ENCODE measurements at places on chromosomes 3 and 15.

- DNase-seq = no peak
These were observed 27.1 kb downstream of the GOLGB1 start for GRCh38 chr3:121722411-121722810.

DNA sequence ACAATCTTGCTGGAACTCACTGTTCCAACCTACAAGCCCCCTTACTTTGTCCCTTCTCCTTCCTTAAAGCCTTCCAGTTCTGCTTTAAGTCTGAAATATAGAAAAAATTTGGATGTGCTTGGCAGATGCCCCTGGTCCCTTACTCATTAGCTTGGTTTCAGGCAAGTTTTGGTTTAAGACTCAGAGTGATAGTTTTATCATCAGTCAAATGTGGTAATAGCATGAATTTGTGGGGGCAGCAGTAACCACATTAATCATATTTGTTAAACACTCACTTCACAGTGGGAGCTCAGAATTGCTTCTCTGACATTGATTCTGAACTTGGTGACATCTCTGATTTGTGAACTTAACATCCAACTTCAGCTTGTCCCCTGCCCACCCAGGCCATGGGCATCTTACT is 58.3 kb upstream of the ALDH1A3 start:
- DNase-seq = no peak

DNA sequence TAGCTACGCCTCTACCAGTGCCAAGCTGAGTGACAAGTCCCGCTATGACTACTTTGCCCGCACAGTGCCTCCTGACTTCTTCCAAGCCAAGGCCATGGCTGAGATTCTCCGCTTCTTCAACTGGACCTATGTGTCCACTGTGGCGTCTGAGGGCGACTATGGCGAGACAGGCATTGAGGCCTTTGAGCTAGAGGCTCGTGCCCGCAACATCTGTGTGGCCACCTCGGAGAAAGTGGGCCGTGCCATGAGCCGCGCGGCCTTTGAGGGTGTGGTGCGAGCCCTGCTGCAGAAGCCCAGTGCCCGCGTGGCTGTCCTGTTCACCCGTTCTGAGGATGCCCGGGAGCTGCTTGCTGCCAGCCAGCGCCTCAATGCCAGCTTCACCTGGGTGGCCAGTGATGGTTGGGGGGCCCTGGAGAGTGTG is 5.7 kb downstream of the GRM2 start:
- no peak for DNase-seq

DNA sequence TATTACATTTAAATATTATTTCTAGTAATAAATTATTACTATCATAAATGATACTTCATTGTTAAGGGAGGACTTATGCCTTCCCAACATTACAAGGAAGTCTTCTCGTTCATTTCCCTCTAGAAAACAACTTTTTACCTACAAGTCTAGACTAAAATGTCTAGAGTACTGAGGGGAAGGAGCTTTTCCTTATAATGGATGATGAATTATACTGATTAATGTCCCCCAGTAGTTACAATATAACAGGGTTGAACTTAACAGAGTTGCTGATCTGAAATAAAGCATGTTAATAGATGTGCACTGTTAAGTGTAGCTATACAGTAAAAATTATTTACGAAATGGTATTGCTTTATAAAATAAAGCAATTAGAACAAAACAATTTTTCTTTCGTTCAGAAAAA is 2.7 kb upstream of the MNS1 start:
- DNase-seq = no peak

DNA sequence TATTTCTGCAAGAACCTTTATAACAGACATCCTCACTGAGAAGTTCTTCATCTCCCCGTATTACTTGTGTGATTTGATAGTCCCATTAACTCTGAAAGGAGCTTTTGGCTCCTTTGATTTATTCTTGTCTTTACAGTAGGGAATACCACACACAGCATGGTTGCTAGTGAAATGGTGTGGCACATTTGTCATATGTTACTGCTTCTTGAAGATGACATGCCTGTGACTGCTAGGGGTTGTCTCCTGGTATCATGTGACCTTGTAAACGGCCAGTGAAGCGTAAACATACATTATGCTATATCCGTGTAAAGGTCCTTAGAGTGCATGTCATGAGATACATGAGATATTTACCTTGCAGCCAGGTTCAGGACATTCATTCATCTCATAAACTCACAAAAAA is 197.9 kb downstream of the RYR3 start:
- DNase-seq = no peak

- DNase-seq = no peak
These were observed 1071.9 kb downstream of the IGSF11 start for GRCh38 chr3:117962750-117963149.

DNA sequence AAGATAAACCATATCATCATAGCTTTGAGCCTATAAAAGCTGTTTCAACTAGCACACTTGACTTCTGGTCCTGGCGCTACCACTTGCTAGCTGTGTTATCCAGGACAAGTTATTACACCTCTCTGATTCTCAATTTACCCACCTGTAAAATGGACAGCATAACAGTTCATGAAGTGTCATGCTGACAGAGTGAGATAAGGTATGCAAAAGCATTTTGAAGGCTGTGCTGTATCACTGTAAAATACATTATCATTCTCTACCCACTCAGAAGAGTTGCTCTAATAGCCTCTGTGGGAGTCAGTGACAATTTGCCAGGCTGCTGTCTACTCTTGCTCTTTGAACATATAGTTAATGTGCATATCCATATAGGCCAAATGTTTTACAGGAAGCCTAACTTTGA is 93.0 kb downstream of the SSR3 start:
- no peak for DNase-seq

DNA sequence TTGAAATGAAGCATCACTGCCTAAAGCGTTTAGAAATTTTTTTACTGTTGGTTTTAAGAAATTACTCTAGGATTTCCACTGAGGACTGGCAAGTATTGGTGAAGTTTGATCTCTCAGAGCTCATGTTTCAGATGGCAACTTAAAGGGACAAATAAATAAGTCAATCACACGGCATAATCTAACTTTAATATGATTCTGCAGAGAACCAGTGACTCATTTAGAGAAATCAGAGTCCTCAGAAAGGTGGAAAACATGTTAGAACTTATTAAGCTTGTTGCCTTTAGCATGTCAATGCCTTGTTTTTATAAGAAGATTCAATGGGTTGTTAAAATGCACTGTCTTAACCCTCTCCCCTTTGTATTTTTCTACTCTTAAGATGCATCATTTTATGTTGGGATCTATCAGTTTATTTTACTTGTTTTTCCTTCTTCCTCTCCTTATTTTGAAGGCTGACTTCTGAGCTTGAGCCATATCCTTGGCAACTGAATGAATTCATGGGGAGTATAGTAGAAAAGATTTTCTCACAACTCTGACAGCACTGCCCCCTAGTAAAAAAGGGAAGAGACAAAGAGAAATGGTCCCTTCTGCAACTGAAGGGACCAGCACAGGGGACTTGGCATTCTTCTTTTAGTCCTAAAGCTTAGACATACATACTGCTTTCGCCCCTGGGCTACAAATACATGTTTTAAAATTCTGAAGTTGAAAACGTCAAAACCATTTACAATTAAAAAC is 431.2 kb downstream of the LPP start:
- no peak for DNase-seq

DNA sequence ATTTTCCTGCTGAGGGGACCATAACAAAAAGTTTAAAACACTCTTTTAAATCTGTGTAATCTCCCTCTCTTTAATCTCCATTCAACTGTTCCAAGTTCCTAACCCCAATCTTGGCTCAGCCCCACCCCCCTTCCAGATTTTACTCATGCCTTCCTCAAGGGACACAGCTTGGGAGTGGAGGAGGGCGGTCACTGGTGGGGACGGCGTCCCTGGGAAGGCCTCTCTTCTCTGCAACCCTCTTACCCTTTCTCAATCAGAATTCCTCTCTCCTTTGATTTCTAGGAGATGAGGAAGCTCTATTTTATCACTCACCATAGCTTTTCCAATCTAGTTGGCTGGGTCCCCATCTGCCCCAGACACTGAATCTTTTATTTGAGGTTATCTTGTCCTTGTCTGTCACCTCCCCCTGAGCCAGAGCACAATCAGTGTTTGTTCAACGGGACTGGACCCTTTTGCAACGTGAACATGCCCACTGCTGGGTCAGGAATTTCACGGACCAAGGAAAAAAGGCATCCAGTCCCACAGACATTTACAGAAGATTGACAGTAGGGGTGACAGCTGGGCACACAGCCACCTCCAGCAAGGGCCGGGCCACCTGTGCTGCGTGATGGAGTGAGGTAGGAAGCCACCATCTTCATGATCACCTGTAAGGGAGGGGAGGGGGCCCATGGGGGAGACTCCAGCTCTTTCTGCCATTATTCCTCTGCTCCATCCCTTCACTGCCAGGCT is 84.0 kb upstream of the HERC1 start:
- DNase-seq = no peak
